ENCODE measurements at places on chromosomes 16 and 17.

GRCh38 chr16:72480911-72481310 lies 309.0 kb upstream of the PMFBP1 start:
- no peak for DNase-seq

DNA sequence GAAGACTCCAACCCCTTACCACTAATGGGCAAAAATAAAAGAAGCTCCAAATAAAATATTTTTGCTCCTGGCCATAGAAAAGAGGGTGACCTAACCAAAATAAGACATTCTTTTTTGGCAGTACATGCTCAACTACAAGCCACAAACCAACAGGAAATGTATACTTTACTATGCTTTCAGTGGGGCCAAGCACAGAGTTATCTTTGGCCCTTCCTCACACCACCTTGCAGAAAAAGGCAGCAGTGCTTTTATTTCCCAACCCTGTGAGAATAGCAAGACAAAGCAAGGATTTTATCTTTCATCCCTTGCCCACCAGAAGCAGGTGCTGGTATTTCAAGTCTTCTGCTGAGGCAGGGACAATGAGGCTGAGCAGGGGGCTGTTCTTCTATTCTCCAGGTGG lies 1493.1 kb downstream of the CDH11 start:
- no peak for DNase-seq

GRCh38 chr16:2895813-2896212 lies 12.8 kb downstream of the FLYWCH2 start:
- no peak for DNase-seq

DNA sequence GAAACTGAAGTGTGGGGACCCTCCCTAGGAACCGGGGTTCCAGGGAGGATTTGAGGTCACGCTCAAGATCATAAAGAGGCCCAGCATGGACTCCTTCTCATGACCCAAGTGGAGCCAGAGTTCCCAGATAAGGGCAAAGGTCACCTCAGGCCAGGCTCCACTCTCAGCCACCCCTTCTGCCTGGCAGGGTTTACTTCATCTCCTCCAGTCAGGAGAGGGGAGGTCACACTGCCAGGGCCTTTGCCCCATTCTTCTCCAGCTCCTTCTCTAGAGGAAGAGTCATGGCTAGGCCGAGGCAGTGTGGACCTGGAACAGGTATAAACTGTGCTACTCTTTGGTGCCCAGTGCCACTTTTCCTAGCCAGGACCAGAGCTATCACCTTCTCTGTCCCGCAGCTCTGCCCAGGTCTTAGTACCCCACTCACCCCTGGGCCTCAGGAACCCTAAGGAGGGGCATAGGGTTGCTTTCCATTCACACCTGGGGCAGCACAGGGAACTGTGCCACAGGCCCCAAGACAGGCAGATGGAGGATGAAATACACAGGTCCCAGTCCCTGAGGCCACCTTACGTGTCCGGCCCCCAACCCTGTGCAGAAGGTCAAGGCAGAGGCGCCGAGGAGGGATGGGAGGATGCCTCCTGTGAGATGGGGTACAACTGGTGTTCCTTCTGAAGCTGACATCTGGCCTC lies 879 bp upstream of the ACSF2 start:
- no peak for DNase-seq

- DNase-seq = no peak
These were observed 83.9 kb downstream of the HIC1 start for GRCh38 chr17:2138761-2139160.

GRCh38 chr16:27241658-27242057 lies 26.9 kb downstream of the NSMCE1 start:
- DNase-seq = no peak

DNA sequence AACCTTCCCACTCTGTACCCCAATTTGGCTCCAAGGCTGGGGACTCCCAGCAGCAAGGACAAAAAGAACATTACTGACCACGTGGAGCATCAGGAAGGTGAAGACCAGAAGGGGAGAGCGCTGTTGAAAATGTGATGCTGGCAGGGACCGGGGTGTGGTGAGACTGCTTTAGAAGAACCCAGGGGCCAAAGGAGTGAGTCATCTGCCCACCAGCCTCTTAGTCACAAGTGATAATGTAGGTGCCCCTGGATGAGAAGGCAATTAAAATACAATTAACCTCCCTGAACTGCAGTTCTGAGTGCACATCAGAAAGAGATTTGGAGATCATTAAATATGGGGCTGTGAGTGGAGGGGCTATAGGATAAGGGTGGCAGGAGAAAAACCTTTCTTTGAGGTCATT lies 366.6 kb upstream of the CCL2 start:
- DNase-seq = no peak

DNA sequence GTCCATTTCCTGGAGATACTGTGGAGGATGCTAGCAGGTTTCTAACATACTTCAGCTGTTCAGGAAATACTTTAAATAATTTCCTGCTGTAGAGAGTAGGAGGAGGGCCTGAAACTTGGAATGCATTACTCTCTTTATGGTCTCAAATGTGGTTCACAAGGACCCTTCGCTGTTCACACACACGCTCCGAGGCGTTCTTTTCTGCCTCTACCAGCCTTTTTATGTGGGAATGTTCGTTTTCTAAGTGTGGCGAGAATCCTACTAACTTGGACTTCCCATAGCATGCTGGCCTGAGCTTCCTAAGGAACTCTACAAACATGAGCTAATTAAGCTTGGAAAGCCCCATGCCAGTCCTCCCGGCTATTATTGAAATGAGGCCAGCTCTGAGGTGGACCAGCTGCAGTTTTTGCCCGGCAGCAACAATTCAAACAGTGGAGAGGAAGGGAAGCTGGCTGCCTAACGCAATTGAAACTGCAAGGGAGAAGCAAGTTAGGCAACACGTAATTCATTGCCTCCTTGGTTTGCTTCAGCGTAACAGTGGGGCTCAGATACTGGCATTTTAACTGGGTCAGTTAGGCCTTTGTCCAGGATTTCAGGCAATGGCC lies 18.9 kb downstream of the KPNA2 start:
- no peak for DNase-seq

DNA sequence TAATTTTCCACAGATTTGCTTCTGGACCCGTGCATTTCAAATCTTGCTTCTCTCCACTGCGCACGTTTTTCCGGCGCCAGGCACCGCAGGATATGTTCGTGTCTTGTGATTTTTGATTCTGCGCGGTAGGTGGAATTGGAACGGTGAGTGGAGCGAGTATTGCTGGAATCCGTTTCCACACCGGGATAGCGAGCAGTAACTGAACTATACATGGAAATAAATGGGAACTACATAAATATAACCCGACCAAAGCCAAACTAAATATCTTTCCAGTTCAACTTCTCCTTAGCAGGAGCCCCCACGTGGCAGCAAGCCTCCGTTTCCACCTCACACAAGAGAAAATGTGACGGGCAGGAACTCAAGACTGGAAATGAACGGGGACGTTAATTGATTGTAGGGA lies 154.0 kb downstream of the SEC14L1 start:
- DNase-seq = no peak

- peak; percentile 83 for DNase-seq
These were observed 12.4 kb downstream of the ZG16B start for GRCh38 chr16:2842340-2843000.

DNA sequence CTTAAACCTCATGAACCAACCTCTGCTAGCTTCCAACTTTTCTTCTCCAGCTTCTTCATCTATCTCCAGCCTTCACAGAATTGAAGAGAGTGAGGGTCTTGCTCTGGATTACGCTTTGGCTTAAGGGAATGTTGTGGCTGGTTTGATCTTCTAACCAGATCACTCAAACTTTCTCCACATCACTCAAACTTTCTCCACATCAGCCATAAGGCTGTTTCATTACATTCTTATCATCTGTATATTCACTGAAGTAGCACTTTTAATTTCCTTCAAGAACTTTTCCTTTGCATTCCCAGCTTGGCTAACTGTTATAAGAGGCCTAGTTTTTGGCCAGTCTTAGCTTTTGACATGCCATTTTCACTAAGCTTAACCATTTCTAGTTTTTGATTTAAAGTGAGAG lies 52.3 kb downstream of the CACNG1 start:
- DNase-seq = no peak

DNA sequence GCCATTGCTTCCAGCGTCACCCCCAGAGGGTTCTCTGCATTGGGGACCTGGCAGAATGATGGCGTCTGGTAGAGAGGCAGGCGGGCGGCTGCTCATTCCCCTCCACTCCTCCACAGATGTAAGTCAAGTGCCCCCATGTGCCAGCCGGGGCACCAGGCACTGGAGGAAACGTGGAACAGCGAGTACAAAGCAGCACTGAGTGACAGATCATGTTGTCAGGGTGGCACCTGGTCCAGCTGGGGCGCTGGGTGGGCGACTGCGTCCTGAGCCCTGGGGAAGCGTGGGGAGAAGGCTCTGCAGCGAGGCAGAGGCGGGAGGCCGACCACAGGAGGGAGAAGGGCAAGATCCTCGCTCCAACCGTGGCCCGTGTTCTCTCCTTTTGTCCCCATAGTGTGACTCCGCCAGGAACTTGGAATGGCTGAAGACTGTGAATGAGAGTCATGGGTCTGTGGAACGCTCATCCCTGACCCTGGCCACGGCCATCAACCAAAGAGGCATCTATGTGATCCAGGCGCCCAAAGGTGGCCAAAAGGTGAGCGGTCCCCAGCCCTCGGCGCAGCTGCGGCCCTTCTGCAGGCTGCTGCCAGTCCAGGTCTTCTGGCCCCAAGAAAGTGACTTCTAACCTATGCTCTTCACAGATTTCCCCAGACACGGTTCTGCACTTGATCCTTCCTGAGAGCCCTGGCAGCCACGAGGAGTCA lies 76.7 kb downstream of the RNF213 start:
- no peak for DNase-seq

DNA sequence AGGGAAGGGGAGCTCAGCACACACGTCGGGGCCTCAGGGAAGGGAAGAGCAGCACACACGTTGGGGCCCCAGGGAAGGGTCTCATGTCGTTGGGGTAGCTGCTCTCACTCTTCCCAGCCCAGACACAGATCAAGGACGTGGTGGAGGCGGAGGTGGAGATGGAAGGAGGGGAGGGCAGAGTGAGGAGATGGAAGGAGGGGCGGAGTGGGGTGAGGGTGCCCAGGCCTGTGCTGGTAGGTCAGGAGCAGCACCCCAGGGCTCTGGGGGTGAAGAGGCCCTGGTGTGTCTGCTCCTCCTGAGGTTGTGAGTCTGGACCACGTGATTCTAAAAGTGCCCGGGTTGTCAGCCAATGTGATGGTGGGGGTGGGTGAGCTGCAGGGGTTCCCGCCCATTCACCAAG lies 14.9 kb downstream of the CLCN7 start:
- DNase-seq = no peak

- no peak for DNase-seq
These were observed 6.6 kb downstream of the ABI3 start for GRCh38 chr17:49216953-49217650.

- no peak for DNase-seq
These were observed 1.6 kb downstream of the PRSS41 start for GRCh38 chr16:2799859-2800226.

GRCh38 chr16:85306071-85306792 lies 194.0 kb upstream of the CIBAR2 start:
- peak; percentile 86 for DNase-seq

GRCh38 chr16:63426275-63426870 lies 1390.1 kb upstream of the CDH8 start:
- DNase-seq = no peak

GRCh38 chr17:6435968-6436367 lies 1.0 kb upstream of the AIPL1 start:
- peak; percentile 49 for DNase-seq

GRCh38 chr17:50372758-50373556 lies at the start of the genes EME1 and MRPL27:
TSS of gene EME1 (plus strand) at chr17:50373229. CDS start at chr17:50375209, 1,980 bp downstream.
TSS of gene MRPL27 (minus strand) at chr17:50373184. CDS start at chr17:50373170, 14 bp downstream.
- DNase-seq = peak; percentile 78

- no peak for DNase-seq
These were observed 274.1 kb upstream of the ASIC2 start for GRCh38 chr17:33567223-33567622.

DNA sequence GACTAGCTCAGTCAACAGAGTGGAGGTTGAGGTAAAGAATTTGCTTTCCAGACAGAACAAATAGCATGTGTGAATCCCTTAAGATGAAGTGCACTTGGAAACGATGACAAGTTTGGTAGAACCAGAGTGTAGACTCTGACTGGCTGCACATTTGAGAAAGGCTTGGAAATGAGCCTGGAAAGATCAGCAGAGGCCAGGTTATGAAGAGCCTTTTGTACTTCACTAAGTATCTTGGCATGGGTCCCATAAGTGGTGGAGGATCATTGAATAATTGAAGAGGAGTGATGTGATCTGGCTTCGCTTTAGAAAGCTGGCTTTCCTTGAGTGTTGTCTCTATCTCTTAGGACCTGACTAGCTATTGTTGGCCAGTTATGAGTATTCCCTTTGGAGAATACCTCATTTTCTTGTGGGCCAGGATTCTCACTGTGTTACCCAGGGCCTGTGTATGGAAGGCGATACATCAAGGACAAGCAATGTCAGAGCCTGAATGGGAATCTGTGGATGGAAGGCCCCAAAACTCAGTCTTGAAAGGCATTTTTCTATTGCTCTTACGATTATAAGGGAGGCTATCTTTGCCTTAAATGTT lies 329.8 kb downstream of the UTP18 start:
- no peak for DNase-seq

- no peak for DNase-seq
These were observed 57.9 kb downstream of the SDK2 start for GRCh38 chr17:73586275-73586832.

- DNase-seq = no peak
These were observed 11.7 kb upstream of the FAM83G start for GRCh38 chr17:19016297-19016696.

DNA sequence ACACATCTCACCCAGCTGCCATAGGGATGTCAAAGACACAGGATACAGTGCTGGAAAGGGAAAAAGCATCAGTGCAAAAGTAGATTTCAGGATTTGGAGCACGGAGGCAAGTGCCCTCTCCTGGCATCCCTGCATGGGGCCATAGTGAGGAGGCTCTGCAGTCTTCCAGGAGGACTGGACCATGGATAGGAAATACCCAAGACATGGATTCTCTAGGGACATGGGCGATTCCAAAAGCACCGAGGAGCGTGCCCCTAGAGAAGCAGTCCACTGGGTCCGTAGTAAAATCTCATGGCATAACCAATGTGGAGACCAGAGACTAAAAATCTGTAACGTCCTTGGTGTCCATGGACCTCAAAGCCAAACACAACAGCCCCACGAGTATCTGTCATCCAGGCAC lies 818.2 kb downstream of the KCNJ18 start:
- no peak for DNase-seq

DNA sequence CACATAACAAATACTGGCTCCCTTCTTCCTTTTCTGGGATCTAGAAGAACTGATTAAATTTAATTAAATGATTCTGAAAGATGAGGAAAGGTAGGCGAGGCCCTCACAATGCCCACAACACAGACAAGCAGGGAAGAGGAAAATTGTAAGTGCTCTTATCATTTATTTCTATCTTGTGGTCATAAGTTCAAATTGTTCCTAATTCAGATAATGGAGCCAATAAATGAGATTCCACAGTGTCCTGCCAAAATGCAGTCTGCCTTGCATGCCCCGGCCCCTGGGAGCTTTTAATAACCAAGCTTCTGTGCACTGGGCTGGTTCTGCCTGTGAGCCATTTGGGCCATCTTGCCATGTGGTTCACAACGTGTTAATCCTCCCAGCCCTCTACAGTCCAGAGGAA lies 97.0 kb downstream of the CMC2 start:
- no peak for DNase-seq

DNA sequence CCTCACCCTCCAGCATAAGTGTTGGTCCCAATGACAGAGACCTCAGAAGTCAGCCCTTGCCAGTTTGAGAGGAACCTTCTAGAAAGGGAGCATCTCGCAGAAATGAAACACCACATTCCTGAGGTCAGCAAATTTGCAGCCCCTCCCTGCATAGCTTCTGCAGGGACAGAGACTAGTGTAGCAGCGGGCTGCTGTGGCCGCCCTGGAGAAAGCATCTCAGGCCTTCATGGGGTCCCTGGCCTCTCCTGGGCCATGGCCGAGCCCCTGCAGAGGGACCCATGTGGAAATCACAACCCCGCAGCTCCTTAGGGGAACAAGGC lies 11.4 kb downstream of the HS3ST6 start:
- DNase-seq = no peak

- DNase-seq = no peak
These were observed 2.5 kb downstream of the EIF1 start for GRCh38 chr17:41691031-41691777.
